ENCODE measurements at places on chromosomes 6 and 20.

DNA sequence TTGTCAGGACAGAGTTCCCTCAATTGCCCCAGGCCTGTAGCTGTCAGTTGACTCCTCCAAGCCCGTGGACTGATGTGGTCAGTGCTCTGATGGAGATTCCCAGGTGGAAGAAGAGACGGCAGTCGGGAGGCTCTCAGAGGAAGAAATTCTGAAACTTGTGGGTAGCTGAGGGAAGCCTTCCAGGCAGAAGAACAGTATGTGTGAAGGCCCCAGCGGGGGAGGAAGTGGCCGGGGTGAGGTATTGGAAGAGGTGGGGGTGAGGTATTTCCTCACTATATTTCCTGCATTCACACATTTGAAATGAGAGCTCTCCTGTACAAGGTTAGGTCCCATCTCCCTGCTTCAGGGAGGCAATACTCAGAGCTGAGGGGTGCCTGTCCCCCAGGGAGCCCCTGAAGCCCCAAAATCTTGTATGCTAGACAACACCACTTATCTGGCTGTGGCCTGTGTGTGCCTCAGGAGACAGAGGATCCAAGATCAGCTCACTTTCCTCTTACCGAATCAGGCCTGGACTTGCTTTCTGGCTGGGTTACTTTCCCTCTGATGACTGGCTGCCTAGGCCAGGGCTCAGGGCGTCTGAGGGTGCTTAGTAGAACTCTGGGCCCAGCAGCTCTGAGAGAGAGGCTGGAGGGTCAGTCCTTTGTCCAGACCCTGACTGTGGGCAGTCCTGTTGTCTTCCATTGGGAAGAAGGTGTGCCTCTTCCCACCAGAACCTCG lies 49.3 kb upstream of the MYL9 start:
- peak; percentile 60 for DNase-seq

DNA sequence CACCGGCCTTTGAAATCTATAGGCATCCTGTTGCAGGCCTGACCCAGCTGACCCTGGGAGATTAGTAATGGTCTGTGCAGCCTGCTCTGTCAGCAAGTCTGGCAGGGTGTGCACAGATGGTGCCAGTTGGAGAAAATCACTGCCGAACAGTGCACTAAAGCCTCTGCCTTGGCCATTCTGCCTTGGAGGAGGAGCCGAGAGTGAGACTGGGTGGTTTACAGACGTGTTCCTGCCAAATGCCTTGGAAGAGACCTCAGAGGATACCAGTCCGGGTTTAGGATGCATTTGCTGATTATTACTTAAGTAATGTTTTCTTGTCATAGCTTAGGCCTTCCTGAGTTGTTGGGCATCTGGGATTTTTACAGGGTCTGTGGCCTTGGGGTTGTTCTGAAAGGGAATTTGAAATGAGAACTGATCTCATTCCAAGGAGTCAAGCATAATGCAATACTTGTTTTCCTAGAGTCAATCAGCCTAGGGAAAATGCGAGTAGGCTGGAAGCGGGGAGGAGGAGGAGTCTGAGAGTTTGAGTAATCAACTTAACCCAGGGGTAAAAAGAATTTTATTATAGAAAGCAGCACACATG lies 292.1 kb downstream of the SOX4 start:
- DNase-seq: no peak

DNA sequence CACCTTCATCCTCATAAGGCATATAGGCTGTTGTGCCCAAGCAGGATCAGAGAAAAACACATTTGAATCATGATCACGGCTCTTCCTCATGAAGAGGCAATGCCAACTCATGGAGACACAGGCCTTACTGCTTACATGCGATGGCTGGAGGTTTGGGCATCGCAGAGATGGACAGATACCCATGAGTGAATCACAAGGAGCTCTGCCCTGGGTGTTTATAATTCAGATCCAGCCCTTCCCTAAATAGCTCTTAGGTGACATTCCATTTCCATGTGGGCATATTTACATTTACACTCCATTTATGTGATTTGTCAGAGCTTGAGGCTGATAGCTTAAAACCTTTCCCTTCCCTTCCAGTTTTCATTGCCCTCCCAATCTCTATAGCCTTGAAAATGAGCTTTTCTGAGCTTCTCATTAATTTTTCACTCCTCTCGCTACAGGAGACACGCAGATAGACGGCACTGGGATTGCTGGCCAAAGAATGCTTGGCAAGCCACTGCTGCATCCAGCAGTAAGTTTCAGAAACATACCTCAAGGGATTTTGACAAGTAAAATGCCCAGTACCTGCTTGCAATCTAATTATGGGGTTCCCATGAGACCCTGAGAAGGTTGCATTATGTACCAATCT lies 249.1 kb downstream of the TBC1D7 start:
- DNase-seq: no peak

DNA sequence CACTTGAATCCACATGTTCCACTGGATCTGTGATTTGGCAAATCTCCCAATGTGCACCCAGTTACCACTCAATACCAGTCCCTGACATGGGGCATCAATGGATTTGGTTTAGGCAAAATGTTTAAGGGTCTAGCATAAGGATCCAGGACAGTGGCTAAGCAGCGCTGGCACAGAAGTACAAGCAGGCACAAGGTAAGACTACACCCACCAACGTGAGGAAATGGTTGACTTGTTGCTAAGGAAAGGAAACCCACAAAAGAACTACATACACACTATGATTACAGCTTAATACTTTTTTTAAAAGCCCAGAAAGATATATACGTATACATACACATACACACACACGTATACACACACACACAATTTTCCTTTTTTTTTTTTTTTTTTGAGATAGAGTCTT lies 79.0 kb downstream of the DNAAF9 start:
- DNase-seq: peak; percentile 49

- no peak for DNase-seq
Measured at GRCh38 chr20:32433311-32434021, 75.3 kb downstream of the ASXL1 start.

- DNase-seq: no peak
Measured at GRCh38 chr20:48933017-48933766, 11.7 kb downstream of the ARFGEF2 start.

DNA sequence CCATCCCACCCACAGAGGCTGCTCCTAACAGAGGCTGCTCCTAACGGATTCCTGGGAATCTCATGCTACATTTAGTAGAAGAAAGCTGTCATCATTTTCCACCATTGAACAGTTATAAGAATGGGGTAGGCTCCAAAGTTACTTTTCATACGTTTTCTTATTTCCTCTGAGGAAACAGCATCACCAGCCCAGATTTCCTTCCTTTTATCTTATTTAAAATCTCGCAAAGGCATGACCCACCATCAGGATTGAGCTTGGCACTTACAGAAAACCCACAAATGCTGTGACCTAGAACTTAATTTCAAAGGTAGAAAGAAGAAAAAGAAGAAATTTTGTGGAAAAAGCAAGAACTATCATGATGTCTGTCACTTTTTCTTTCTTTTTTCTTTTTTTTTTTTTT lies 168.0 kb downstream of the LY86 start:
- no peak for DNase-seq

GRCh38 chr20:6863798-6864201 lies 96.3 kb downstream of the BMP2 start:
- no peak for DNase-seq

GRCh38 chr20:5557123-5557522 lies 193.1 kb upstream of the SHLD1 start:
- DNase-seq: peak; percentile 30

DNA sequence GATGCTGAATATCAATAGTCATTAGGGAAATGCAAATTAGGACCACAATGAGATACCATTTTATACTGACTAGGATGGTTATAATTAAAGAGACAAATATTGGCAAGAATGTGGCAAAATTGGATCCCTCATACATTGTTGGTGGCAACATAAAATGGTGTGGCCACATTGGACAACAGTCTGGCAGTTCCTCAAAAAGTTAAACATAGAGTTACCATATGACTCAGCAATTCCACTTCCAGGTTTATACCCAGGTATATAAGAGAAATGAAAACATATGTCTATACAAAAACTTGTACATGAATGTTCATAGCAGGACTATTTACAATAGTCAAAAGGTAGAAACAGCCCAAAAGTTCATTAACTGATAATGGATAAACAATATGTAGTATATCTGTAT lies 2.0 kb upstream of the CRIP3 start:
- no peak for DNase-seq

DNA sequence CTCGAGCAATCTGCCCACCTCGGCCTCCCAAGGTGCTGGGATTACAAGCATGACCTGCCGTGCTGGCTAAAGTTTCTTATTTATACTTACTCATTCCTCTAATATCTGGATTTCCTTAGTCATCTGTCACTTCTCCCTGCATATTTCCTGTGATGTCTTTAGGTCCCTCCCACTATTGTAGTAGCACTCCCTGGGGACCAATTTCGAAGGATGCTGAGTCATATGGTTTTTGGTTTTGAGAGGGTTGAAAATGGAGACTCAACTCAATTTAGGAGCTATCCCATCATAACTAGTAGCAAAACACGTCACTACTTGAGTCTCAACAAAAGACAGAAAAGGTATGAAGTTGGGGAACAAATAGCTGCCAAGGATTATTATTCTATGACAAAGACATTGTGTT lies 20.2 kb downstream of the MCUR1 start:
- no peak for DNase-seq

DNA sequence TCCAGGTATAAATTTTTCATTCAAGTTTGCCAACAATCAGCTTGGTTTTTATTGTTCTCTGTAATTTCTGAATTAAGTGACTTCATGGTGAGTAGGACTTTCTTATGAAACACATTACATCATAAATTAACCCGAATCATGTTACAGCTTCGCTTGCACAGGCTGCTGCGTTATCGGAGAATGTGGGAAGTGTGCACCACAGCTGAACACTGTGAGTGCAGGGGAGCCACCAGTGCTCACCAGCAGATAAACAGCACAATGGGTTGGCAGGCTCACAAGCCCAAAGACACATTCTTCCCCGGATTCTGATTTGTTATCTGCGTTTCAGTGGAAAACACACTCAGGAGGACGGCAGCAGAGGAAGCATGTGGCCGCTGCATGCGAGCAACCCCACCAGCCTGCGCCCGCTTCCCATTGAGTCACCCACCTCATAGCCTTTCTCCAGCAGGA lies 121.1 kb downstream of the GMDS start:
- DNase-seq: no peak

GRCh38 chr6:169604076-169604475 lies 97.8 kb downstream of the WDR27 start:
- DNase-seq: no peak

- no peak for DNase-seq
Measured at GRCh38 chr6:29680904-29681303, at the start of gene ZFP57. ZFP57 (minus strand) TSS chr6:29681152; CDS start chr6:29677003, 4,149 bp downstream.

- no peak for DNase-seq
Measured at GRCh38 chr6:10559522-10560152, 38.5 kb downstream of the GCNT2 start.
